ENCODE measurements at places on chromosomes 3 and 15. TPM values are rescaled to one million over a fixed set of nuclear protein-coding genes. Genes with fewer than 3 reads are reported as not detected.

- no peak overlapping the region for H3K4me3 ChIP-seq
- no peaks in the 10 kb centered on the region for H3K36me3 ChIP-seq
- DNase-seq, result no peak
These were observed 39.9 kb upstream of the PRTG start for GRCh38 chr15:55782901-55783300.

GRCh38 chr15:94312946-94313345 is 81.6 kb downstream of the MCTP2 start:
- no peak overlapping the region for H3K4me3 ChIP-seq
- peaks cover 5% of the 10 kb centered on the region for H3K4me1 ChIP-seq
- no peaks in the 10 kb centered on the region for H3K27me3 ChIP-seq
- no peak for DNase-seq

DNA sequence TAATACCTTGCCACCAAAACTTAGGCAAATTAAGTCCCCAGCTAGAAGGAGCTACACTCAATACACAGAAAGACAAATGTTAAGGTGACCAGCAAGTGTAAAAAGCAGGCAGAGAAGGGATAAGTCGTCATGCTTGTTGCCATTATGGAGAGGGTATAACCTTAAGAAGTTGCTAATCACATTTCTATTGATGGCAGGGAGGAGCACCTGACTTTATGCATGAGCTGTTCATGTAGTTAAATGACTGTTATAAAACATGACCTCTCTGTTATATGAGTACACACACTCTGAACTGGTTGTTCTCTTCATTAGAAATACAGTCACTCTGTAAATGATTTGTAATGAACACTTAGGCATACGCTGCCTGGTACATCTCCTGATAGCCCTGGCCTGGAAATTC is 6.6 kb upstream of the CCNL1 start:
- H3K27me3 ChIP-seq, result no peaks in the 10 kb centered on the region
- H3K27ac ChIP-seq, result peak overlapping the region; percentile 97
- H3K4me3 ChIP-seq, result peak overlapping the region; percentile 53
- peak; percentile 66 for DNase-seq
- no peaks in the 10 kb centered on the region for H3K36me3 ChIP-seq

- H3K4me1 ChIP-seq, result no peaks in the 10 kb centered on the region
- DNase-seq, result no peak
- no peak overlapping the region for H3K27ac ChIP-seq
These were observed 128.3 kb downstream of the LIPC start for GRCh38 chr15:58559904-58560588.

DNA sequence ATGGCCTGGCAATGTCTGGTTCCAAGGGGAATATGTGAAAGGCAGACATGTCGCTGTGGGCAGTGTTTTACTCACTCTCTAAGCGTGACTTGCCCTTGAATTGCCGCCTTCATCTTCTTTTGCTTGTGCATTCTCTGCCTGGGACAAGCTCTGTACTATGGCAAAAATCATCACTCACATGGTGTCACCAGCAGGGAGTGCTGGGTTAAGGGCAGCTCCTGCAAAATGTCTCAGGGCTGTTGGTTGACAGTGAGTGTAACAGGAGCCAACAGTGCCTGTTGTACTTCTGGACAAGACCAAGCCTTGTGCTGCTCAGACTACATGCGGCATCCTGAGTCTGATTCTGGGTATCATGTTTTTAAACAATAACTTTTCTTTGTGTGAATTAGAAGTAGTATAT is 45.3 kb upstream of the KY start:
- peaks cover 3% of the 10 kb centered on the region for H3K27me3 ChIP-seq
- H3K36me3 ChIP-seq, result no peaks in the 10 kb centered on the region
- H3K4me3 ChIP-seq, result no peak overlapping the region

GRCh38 chr3:129650256-129650872 is 43.9 kb upstream of the PLXND1 start:
- H3K4me3 ChIP-seq, result peak overlapping the region; percentile 7
- H3K27ac ChIP-seq, result peak overlapping the region; percentile 46
- peak; percentile 92 for DNase-seq
- H3K27me3 ChIP-seq, result no peaks in the 10 kb centered on the region

- H3K36me3 ChIP-seq, result no peaks in the 10 kb centered on the region
- H3K4me1 ChIP-seq, result no peaks in the 10 kb centered on the region
- no peak overlapping the region for H3K4me3 ChIP-seq
- H3K27ac ChIP-seq, result no peak overlapping the region
- no peaks in the 10 kb centered on the region for H3K27me3 ChIP-seq
- no peak for DNase-seq
These were observed 704.7 kb upstream of the ARPP21 start for GRCh38 chr3:34934660-34935059.

GRCh38 chr3:140597364-140597763 is 80.5 kb upstream of the TRIM42 start:
- 0 out of 2 replicates have a peak overlapping the region, but pooled peaks have one; percentile 20 for H3K4me3 ChIP-seq
- no peak for DNase-seq
- H3K4me1 ChIP-seq, result peaks cover 25% of the 10 kb centered on the region
- no peaks in the 10 kb centered on the region for H3K27me3 ChIP-seq
- no peaks in the 10 kb centered on the region for H3K36me3 ChIP-seq

DNA sequence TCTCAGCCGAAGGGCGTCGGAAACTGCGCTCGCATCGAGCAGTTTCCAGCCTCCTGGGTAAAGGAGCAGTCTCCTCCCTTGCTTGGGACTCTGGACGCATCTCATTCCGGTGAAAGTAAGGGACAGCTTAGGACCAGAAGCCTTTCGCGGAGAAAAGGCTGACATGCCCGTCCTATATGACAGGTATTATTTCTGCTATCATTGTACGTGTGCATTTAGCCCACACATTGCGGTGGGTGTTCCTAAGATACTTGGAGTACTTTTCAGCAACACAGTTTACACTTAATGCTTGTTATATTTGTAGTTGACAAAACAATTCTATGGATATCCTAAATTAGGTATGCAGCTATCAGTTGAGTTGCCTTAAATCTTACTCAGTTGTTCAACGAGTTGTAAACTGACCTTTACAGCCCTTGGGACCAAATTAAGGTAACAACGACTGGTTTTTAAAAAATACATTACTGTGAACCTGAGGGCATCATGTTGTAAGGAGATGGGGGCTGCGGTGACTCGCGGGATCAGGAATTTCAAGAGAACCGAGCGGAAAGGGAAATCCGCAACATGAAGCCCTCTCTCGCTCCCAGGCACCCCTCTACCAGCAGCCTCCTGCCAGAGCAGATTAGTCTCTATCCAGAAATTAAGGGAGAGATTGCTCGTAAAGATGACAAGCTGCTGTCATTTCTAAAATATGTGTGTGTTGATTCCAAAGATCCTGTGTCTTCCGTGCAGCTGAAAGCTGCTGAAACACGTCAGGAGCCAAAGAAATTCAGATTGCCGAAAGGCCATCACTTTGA is 632 bp upstream of the COPS2 start:
- peaks cover 36% of the 10 kb centered on the region for H3K4me1 ChIP-seq
- peaks cover 9% of the 10 kb centered on the region for H3K36me3 ChIP-seq
- peak; percentile 52 for DNase-seq
- peak overlapping the region; percentile 73 for H3K4me3 ChIP-seq

- no peaks in the 10 kb centered on the region for H3K27me3 ChIP-seq
- H3K4me3 ChIP-seq, result no peak overlapping the region
- H3K36me3 ChIP-seq, result peaks cover 7% of the 10 kb centered on the region
- no peak overlapping the region for H3K27ac ChIP-seq
- no peak for DNase-seq
These were observed 8.9 kb downstream of the GYG1 start for GRCh38 chr3:149000206-149000745.

DNA sequence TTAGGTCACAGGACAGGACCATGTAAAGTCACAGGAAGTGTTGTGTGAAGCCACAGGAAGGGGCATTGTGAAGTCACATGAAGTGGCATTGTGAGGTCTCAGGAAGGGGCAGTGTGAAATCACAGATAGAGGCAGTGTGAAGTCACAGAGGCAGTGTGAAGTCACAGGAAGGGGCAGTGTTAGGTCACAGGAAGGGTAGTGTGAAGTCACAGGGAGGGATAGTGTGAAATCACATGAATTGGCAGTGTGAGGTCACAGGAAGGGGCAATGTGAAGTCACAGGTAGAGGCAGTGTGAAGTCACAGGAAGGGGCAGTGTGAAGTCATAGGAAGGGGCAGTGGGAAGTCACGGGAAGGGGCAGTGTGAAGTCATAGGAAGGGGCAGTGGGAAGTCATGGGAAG is 37.9 kb downstream of the GASK1A start:
- H3K27me3 ChIP-seq, result no peaks in the 10 kb centered on the region
- H3K4me3 ChIP-seq, result 0 out of 2 replicates have a peak overlapping the region, but pooled peaks have one; percentile 1
- DNase-seq, result no peak
- no peak overlapping the region for H3K27ac ChIP-seq
- H3K4me1 ChIP-seq, result peaks cover 25% of the 10 kb centered on the region

- no peak overlapping the region for H3K4me3 ChIP-seq
- no peak overlapping the region for H3K27ac ChIP-seq
- H3K27me3 ChIP-seq, result no peaks in the 10 kb centered on the region
- no peaks in the 10 kb centered on the region for H3K4me1 ChIP-seq
These were observed 94.9 kb upstream of the AADACL2 start for GRCh38 chr3:151638555-151639417.

GRCh38 chr3:169811631-169812331 is 889 bp upstream of the LRRIQ4 start:
- H3K36me3 ChIP-seq, result 0 out of 2 replicates have a peak, but pooled peaks cover 3% of the 10 kb centered on the region
- H3K27me3 ChIP-seq, result no peaks in the 10 kb centered on the region
- peak overlapping the region; percentile 81 for H3K4me3 ChIP-seq
- peak overlapping the region; percentile 73 for H3K27ac ChIP-seq
- DNase-seq, result peak; percentile 80
- peaks cover 43% of the 10 kb centered on the region for H3K4me1 ChIP-seq

GRCh38 chr15:76313731-76314130 is 2.5 kb upstream of the ETFA start:
- H3K4me3 ChIP-seq, result no peak overlapping the region
- no peak overlapping the region for H3K27ac ChIP-seq
- DNase-seq, result no peak
- no peaks in the 10 kb centered on the region for H3K27me3 ChIP-seq
- peaks cover 21% of the 10 kb centered on the region for H3K4me1 ChIP-seq

GRCh38 chr3:60268123-60268522 is 983.1 kb downstream of the FHIT start:
- no peaks in the 10 kb centered on the region for H3K4me1 ChIP-seq
- H3K27ac ChIP-seq, result no peak overlapping the region
- H3K36me3 ChIP-seq, result no peaks in the 10 kb centered on the region
- no peaks in the 10 kb centered on the region for H3K27me3 ChIP-seq

DNA sequence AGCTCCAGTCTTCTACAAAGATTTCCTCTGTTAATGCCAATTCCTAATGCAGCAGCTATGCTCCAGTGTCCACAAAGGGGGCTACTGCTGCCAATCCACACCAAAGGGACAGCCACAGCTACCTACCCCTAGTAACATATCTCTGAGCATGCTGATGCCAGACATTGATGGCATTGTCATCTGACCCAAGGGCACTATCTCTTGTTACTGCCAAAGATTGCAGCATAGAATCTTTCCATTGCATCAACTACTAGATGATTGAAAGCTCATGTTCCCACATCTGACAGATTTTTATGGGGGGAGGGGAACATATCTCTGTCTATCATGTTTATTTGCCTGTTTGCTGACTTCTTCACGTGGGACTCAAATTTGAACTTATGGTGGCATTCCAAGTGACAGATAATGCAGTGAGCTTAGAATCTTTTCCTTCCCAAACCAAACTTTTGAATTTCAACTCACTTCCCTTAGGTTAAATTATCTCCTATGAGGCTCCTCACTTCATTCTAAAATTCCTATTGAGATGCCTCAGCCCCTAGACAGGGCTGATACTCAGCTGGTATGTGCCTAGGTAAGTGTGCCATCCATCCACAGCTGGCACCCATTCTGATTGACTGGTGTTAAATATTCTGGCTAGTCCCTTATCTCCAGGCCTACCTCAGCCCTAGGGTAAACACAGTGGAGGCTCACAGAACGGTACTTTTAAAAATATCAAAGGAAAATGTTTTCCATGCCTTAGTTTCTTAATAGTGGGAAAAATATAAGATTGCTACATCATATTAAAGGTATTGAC is 100.3 kb downstream of the STRIT1 start:
- H3K36me3 ChIP-seq, result no peaks in the 10 kb centered on the region
- no peaks in the 10 kb centered on the region for H3K27me3 ChIP-seq
- peaks cover 12% of the 10 kb centered on the region for H3K4me1 ChIP-seq

DNA sequence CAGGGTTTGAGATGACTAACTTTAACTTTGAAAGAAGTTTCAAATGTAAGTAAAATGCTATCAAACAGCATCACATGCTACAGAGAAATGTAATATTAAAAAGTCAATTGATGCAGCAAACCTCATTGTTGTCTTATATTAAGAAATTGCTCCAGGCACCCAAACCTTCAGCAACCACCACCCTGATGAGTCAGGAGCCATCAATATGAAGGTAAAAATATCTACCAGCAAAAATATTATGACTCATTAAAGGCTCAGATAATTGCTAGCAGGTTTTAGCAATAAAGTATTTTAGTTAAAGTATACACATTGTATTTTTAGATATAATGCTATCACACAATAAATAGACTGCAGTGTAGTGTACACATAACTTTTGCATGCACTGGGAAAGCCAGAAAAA is 746.3 kb downstream of the ZPLD1 start:
- H3K4me3 ChIP-seq, result no peak overlapping the region
- no peak for DNase-seq

- no peaks in the 10 kb centered on the region for H3K36me3 ChIP-seq
- H3K27me3 ChIP-seq, result no peaks in the 10 kb centered on the region
- no peaks in the 10 kb centered on the region for H3K4me1 ChIP-seq
- H3K4me3 ChIP-seq, result no peak overlapping the region
These were observed 65.0 kb downstream of the ANP32A start for GRCh38 chr15:68755731-68756130.

GRCh38 chr3:192515664-192516045 is 211.7 kb downstream of the FGF12 start:
- no peaks in the 10 kb centered on the region for H3K27me3 ChIP-seq
- H3K4me3 ChIP-seq, result no peak overlapping the region
- H3K27ac ChIP-seq, result no peak overlapping the region

DNA sequence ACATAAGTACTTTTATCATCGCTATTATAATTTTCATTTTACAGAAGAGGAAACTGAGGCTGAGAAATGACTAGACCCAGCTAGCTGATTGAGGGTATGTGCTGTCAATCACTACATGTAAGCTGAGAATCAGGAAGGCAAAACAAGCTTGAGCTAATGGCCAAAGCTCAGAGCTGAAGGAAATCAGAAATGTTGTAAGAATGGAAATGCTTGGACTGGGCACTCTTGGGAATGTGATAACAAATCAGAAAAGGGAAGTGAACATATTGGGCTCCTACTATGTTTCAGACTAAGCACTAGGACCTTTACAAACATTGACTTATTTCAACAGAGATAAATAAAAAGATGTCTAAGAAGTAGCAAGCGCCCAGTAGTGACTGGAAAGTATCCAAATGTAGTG is 33.8 kb upstream of the BOC start:
- no peak for DNase-seq
- H3K4me1 ChIP-seq, result no peaks in the 10 kb centered on the region
- H3K27ac ChIP-seq, result no peak overlapping the region
- H3K4me3 ChIP-seq, result no peak overlapping the region
- no peaks in the 10 kb centered on the region for H3K36me3 ChIP-seq

The PPM1M gene
- 35.4 TPM for total RNA-seq

The GMPS gene
- 50.9 TPM for total RNA-seq

The PLIN1 gene
- total RNA-seq, result not detected

The SEMA3F gene
- not detected for total RNA-seq

The CACNA2D3 gene
- 0.11 TPM for total RNA-seq

The TTLL13 gene
- not detected for total RNA-seq

The WNT5A gene
- 55.8 TPM for total RNA-seq

The SERPINI2 gene
- not detected for total RNA-seq

The SIDT1 gene
- 11.3 TPM for total RNA-seq

The CELSR3 gene
- 7.0 TPM for total RNA-seq

The PRR23E gene
- total RNA-seq, result not detected

The ECE2 gene
- 0.15 TPM for total RNA-seq

The KCNMB3 gene
- total RNA-seq, result 28.3 TPM

The HPS3 gene
- 38.5 TPM for total RNA-seq

Data from Karpas-422 (cell line).